Right lobe of liver (tissue), 6 donors: ENCODE measurements at places on chromosomes 11 and 22. TPM values are rescaled to one million over a fixed set of nuclear protein-coding genes. Genes with fewer than 3 reads are reported as not detected.

GRCh38 chr11:105821781-105822180, 200.3 kb downstream of the MSANTD4 start:
- no peak overlapping the region for H3K4me3 ChIP-seq
- no peaks in the 10 kb centered on the region for H3K4me1 ChIP-seq
- H3K27me3 ChIP-seq = no peaks in the 10 kb centered on the region
- no peak overlapping the region for H3K27ac ChIP-seq
- no peak for DNase-seq

DNA sequence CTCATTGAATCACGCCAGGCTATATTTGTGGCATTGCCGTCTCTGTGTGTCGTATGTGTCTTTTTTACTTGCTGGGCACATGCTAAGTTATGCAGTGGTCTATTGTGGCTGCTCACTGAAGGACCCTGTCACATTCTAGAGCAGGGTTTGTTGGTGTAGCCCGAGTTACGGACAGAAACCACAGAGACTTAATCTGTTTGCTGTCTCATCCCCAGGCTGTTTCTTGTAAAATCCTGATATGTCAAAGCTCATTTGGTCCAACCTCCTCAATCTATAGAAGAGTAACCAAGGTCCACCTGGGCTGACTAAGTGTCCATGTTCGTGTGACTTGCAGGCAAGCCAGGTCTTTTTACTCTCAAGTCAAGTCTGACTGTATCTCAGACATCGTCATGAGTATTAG, 5.0 kb downstream of the DPF2 start:
- peaks cover 17% of the 10 kb centered on the region for H3K36me3 ChIP-seq
- no peaks in the 10 kb centered on the region for H3K27me3 ChIP-seq
- no peak for DNase-seq
- no peaks in the 10 kb centered on the region for H3K4me1 ChIP-seq
- H3K4me3 ChIP-seq = no peak overlapping the region
- H3K27ac ChIP-seq = no peak overlapping the region

GRCh38 chr11:118488480-118489109, 38.7 kb upstream of the TTC36 start:
- no peaks in the 10 kb centered on the region for H3K4me1 ChIP-seq
- no peaks in the 10 kb centered on the region for H3K27me3 ChIP-seq
- H3K36me3 ChIP-seq = peaks cover 11% of the 10 kb centered on the region
- no peak overlapping the region for H3K27ac ChIP-seq
- H3K4me3 ChIP-seq = no peak overlapping the region

- peak; percentile 47 for DNase-seq
- H3K27ac ChIP-seq = peak overlapping the region; percentile 96
- no peaks in the 10 kb centered on the region for H3K4me1 ChIP-seq
- H3K27me3 ChIP-seq = no peaks in the 10 kb centered on the region
- peak overlapping the region; percentile 65 for H3K4me3 ChIP-seq
These were observed 2.1 kb downstream of the WEE1 start for GRCh38 chr11:9575260-9576240.

- H3K36me3 ChIP-seq = no peaks in the 10 kb centered on the region
- no peak for DNase-seq
- no peak overlapping the region for H3K4me3 ChIP-seq
- H3K27ac ChIP-seq = no peak overlapping the region
These were observed 102.0 kb downstream of the SBF2 start for GRCh38 chr11:10192036-10192435.

Gene OR2AG1
- not detected for total RNA-seq

GRCh38 chr11:18705651-18706281, 7.2 kb downstream of the TMEM86A start:
- no peaks in the 10 kb centered on the region for H3K27me3 ChIP-seq
- H3K4me1 ChIP-seq = no peaks in the 10 kb centered on the region
- H3K4me3 ChIP-seq = peak overlapping the region; percentile 49
- no peak overlapping the region for H3K27ac ChIP-seq

DNA sequence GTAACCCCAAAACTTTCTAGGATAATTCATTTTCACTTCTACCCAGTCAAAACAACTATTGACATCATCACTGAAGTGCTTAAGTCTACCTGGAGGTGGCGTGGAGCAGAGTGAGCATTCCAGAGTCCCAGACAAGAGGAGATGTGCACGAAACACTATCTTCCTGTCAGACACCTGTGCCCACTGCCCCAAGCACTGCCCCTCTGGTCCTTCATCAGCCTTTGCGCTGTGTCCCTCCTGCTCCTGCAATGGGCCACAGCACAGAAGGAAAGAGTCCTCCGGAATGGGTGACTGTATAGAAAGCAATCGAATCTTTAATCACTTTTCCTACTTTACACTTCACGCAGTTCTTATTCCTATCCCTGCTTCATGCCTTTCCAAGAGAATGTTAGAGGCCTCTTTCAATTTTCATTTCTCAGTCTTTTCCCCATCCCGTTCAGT, 512 bp upstream of the GRIA4 start:
- DNase-seq = no peak
- no peak overlapping the region for H3K27ac ChIP-seq
- H3K36me3 ChIP-seq = no peaks in the 10 kb centered on the region
- no peak overlapping the region for H3K4me3 ChIP-seq
- no peaks in the 10 kb centered on the region for H3K27me3 ChIP-seq
- H3K4me1 ChIP-seq = no peaks in the 10 kb centered on the region
